NCI-H69 (cell line): ENCODE measurements at places on chromosomes 2 and 18.

GRCh38 chr2:66805968-66806367, 371.0 kb downstream of the MEIS1 start:
- DNase-seq = no peak

DNA sequence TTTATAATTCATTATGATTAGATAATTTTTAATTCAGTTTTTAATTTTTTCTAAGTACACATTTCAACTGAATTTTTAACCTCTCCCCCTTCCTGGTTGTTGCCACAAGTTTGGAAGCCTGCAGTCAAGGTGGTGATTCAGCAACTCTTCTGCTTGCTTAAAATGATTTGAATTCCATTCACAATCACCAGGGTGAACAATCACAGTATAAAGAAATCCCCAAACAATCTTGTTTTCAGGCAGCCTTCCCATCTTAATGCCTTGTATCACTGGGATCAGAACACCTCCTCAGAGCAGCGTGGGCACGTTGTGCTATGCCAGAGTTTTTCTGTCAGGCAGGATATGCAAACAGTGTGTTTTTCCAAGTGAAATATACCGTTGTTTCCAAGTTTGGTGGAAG, 46.7 kb upstream of the BARD1 start:
- no peak for DNase-seq

DNA sequence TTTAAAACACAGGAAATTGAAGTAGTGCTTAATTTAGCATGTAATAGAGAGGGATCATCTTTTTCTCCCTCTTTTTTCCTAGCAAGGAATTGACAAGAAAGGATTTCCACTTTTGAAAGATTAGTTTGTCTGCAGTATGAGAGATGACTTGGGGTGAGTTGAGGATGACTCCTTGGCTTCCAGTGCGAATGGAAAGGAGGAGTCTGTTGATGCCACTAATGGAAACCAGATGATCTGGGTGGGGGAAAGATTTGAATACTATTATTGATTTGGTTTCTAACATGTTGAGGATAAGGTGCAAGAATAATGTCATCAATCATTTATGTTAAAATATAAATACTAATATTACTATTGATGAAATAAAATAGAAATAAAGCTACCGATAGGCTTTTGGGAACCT, 205.4 kb downstream of the PPP1R1C start:
- no peak for DNase-seq

- no peak for DNase-seq
These were observed 34.3 kb downstream of the GPC1 start for GRCh38 chr2:240469740-240470139.

- DNase-seq = no peak
These were observed 44.4 kb downstream of the TFPI start for GRCh38 chr2:187509667-187510417.

GRCh38 chr2:71510196-71510807, 56.9 kb downstream of the DYSF start:
- DNase-seq = peak; percentile 59

- DNase-seq = peak; percentile 62
These were observed 64.7 kb downstream of the STK39 start for GRCh38 chr2:168182550-168183249.

GRCh38 chr2:236668531-236668969, 98.9 kb downstream of the ACKR3 start:
- no peak for DNase-seq

- peak; percentile 85 for DNase-seq
These were observed 230.9 kb upstream of the SMAD2 start for GRCh38 chr18:48161191-48161910.

DNA sequence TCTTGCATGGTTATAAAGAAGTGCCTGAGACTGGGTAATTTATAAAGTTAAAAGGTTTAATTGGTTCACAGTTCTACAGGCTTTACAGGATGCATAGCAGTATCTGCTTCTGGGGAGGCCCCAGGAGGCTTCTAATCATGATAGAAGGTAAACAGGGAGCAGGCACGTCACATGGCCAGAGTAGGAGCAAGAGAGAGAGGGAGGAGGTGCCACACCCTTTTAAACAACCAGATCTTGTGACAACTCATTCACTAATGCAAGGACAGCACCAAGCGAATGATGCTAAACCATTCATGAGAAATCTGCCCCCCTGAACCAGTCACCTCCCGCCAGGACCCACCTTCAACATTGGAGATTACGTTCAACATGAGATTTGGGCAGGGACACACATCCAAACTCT, 141.1 kb downstream of the EN1 start:
- DNase-seq = peak; percentile 17

GRCh38 chr18:22998344-22998743, 65.2 kb downstream of the RBBP8 start:
- DNase-seq = peak; percentile 22

DNA sequence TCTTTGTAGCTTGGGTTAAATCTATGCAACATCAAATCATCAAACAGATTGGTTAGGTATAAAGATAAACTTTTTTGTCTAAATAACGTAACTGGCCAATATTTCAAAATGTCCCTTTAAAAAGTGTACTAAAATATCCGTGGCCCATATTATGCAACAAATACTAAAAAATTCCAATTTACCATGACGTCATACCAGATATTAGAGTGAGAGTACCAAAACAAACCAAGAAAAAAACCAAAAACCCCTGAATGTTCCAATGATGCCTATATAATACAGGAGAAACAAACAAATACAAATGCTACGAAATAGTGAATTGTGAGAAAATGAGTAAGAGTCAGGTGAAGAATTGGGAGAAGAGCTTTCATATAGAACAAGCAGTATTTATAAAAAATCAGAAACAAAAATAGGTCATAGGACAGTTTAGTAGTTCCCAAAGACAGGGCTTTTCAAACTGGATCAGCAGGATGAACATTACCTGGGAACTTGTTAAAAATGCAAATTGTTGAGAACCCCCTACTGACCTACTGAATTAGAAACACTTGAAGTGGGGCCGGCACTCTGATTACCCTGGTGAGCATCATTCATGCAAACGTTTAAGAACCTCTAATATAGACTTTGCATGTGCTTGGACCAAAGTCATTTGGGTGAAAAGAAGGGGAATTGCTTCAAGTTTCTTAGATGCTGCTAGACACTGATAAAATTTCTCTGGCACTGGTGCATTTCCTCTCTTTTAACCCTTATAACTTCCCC, 753.7 kb downstream of the DSC3 start:
- no peak for DNase-seq

GRCh38 chr2:101149241-101150192, 1.7 kb downstream of the TBC1D8 start:
- DNase-seq = peak; percentile 33

DNA sequence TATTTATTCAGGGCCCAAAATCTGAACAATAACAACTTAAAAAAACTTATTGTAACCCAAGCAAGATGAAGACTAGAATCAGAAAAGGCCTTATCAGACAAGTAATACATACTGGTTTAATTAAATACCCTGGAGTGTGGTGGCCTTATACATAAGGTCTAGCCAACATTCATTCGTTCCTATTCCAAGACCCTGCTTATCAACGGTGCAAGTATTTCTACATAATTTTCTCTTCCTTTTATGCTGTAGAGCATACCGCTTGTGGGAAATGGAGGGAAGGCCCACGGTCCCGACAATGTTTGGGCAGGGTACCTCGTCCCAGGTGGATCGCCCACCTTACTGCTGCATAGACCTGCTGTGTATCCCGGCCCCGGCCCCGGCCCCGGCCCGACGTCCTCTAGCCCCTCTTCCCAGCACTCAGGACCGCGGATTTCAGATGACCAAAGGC, 708 bp downstream of the ZNF24 start:
- no peak for DNase-seq

DNA sequence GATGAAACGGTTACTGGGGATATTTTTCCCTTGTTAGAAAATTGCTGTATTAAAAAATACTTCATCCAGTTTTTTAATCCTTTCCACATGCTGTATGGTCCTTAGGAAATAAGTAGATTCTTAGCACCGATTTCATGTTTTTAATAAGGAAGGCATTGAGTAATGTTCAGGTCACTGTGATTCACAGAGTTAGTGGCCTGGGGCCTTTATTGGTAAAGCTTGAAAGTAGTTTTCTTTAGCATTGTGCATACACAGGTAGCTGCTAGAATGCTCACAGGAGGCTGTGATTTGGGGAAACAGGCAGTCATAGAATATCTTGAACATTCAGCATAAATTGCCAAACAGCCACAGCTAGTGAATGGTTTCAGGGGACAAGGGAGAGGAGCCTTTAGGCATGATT, 79.8 kb downstream of the XRCC5 start:
- peak; percentile 4 for DNase-seq

DNA sequence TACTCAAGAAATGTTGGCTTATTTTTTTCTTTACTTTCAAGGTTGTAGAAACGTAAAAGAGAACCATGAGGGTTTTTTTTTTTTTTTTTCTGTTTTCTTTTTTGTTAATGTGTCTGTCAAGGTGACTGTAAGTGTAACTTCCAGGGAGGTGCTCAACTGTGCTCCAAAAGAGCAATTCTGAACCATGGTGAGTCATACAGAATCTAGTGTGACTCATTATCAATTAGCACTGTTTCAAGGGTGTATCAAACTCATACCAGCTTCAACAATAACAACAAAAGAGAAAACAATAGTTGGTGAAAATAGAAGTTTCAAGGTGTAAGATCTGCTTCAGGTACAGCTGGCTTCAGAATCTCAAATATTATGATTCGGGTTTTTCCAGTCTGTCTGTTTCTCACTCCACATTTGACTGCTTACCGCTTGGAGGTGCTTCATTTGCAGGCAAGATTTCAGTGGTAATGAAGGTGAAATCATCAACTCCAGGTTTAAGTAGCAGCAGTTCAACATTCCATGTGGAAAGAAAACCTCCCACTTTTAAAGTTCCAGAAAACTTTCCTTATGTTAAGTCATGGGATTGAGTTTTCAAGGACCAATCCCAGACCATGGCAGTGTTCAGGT, 850.6 kb downstream of the CNTNAP5 start:
- no peak for DNase-seq

- DNase-seq = no peak
These were observed 52.9 kb downstream of the HK2 start for GRCh38 chr2:74886811-74887210.

DNA sequence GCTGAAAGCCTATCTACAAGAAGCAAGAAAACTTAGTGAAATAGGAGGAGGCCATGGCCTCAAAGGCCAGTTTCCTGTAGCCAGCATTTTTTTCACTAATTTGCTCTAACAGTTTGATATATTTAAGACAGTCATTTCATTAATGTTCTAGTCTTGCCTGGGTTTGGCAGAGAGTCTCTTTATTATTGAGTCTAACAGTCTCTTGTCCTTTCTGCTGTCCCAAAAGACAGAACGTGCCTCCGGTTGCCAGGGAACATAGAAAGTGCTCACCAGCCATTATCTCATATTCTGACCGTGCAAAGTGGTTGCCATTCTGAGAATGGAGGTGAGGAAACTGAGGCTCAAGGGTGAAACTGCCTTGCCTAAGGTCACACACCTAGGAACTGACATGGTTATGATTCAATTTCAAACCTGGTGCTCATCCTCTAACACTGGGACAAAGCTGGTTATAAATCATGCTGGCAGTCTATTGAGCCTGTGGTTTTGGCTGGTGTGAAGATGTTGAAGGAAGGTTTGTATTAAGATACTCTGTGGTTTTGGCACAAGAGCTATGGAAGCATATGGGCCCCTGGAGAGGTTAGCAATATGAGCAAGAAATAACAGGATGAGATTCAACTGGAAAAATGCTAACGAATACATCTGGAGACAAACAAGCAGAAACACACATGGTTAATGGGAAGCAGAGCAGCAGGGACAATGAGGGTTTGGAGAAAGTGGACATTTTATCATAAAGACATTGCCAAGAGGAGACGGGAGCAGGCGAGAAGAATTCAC, 903.3 kb upstream of the KLHL29 start:
- no peak for DNase-seq

DNA sequence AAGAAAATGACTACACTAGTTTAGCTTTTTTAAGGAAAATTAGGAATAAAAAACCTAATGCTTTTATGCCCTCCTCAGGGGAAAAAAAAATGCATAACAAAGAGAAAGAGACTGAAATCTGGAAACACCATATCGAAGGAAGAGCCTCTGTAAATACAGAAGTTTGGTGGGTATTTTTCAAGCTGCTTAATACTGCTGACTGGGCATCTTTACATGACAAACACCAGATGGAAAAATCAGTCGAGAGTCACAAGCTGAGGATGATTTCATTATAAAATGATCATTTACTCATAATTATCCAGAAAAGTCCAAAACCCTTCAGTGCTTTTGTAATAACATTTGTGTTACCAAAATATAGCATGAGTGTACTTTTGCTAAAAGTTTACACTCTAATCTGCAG, 1600.7 kb upstream of the ACVR2A start:
- no peak for DNase-seq

DNA sequence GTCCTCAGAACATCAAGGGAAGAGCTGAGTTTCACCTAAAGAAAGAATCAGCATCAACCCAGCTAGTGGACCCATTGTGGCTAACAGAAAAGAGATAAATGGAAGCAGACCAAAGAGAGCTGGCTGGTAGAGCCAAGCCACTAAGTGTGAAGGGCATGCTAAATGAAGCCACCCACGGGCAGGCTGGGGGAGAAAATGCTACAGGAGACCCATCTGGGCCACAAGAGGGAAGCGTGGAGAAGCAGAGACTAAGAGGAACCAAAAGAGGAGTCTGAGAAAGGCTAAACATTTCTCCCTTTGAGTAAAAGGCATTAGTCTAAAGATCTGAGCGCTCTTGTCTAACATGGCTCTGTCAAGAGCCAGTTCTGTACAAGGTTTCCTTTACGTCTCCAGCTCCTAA, 15.8 kb downstream of the CWC22 start:
- DNase-seq = peak; percentile 7

- DNase-seq = peak; percentile 26
These were observed 180.8 kb downstream of the MBD2 start for GRCh38 chr18:54043484-54044251.

GRCh38 chr2:167186465-167186864, 298.2 kb downstream of the XIRP2 start:
- no peak for DNase-seq

DNA sequence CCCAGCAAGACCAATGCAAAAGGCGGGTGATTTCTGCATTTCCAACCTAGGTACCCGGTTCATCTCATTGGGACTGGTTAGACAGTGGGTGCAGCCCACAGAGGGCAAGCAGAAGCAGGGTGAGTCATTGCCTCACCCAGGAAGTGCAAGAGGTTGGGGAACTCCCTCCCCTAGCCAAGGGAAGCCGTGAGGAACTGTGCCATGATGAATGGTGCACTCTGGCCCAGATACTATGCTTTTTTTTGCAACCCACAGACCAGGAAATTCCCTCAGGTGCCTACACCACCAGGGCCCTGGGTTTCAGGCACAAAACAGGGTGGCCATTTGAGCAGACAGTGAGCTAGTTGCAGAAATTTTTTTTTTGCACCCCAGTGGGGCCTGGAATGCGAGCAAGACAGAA, 662.6 kb upstream of the ACVR2A start:
- no peak for DNase-seq

- peak; percentile 25 for DNase-seq
These were observed 37.4 kb downstream of the ARL4C start for GRCh38 chr2:234459401-234460009.

- DNase-seq = peak; percentile 18
These were observed 164.3 kb upstream of the APCDD1 start for GRCh38 chr18:10289951-10290637.

- DNase-seq = no peak
These were observed 52.4 kb upstream of the ZNF385B start for GRCh38 chr2:179913809-179914208.

GRCh38 chr2:160109939-160110673, 47.7 kb upstream of the PLA2R1 start:
- DNase-seq = peak; percentile 30

- DNase-seq = peak; percentile 52
These were observed 86.8 kb downstream of the FMNL2 start for GRCh38 chr2:152421521-152422370.

GRCh38 chr2:180542511-180542910, 437.9 kb upstream of the UBE2E3 start:
- DNase-seq = peak; percentile 59
